NCI-H1092 (cell line): ENCODE measurements at places on chromosomes 7 and 10.

DNA sequence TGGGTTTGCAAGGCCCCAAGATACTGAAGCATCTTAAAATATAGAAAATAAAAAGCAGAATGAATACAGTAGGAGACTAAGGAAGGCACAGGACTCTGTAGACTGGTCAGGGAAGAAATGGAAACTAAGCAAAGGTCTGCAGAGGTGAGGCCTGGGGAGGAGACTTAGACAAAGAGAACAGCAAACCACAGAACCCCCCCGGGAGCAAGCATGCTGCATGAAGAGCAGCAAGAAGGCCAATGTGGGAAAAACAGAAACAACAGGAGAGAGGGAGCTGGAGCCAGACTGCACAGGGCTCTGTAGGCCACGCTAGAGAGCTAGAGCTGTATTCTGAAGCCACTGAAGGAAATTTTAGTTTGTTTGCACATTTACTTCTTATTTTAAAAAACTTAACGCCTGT lies 45.7 kb upstream of the ARID5B start:
- no peak for DNase-seq

- no peak for DNase-seq
Observed at GRCh38 chr10:97711640-97712572, 1.6 kb upstream of the MARVELD1 start.

DNA sequence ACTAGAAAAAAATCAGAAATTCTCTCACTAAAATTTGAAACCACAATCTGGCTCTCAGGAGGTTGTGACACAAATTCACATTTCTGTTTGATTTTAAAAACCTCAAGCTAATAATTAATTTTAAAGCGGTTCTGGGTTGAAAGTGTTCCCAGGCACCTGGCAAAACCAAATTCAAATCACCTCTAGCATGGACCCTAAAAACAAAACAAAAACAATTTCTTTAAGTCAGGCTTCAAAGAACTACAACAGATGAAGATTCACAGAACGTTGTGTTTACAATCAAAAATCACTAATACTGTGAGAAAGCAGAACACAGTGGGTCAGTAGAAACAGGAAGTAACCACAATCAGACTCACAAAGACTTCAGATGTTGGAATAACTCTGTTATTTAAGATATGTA lies 7.2 kb upstream of the RELN start:
- no peak for DNase-seq

DNA sequence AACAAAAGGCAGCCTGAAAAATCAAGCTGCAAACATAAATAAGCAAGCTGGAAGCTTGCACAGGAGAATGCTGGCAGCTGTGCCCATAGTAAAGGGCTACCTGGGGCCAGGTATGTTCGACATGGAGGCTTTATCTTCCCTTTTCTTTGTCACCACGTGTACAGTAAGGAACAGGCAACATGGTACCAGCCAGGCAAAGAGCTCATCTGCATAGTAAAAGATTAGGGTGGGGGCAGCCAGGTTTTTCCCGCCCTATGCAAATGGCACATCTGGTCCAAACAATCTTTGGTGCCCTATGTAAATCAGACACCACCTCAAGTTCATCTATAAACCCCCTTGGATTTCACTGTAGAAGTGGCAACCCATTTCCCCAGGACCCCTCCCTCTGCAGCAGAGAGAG lies 625.1 kb downstream of the TYW1 start:
- no peak for DNase-seq

- DNase-seq = no peak
Observed at GRCh38 chr7:80496586-80496985, 15.3 kb downstream of the GNAT3 start.

DNA sequence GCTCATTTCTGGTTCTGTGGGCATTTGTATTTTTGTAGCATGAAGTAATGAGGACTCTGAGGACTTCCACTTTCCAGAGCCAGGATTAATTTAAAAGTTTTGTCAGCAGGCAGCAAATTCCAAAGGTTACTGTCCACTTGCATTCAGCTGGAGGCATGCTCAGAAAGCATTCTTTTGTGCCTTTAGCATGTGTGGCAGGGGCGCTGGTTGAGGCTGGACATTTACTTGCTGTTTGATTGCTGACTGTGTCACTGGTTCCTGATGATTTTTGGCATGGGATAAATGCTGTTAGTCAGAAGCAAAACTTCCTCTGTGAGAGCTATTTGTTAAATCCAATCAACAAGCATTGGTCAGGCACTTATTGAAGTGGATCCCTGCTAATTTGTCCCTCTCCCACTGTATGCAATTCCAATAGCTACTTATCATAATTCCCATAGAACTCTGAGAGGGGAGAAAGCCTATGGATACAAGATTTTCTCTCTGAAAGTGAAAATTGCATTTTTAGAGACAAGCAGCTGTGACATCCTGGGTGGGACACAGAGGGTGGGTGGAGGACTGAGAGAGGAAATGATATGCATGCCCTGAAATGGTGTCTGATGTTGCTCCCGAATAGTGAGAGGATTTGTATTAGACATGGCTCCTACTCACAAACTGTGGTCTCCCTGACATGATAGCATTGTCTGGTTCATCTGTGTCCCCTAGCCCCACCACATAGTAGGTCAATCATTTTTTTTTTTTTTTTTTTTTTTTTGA lies 161.2 kb upstream of the WDR11 start:
- DNase-seq = no peak

DNA sequence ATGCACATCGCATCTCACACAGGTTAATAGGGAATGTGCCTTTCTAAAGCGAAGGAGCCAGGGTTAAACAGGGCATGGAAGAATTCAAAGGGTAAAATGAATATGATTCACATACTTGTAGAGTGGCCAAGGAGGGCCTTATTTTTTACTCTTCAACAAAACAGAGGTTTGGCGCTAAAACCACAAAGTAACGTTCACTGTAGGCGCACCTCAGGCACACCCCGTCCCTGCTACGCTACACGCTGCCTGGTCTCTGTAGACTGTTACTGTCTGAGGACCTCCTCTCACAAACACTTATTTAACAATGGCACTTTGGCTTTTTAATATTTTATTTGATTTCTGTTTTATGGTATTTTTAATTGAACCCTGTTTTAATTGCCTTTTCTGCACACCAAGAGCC lies 462.1 kb upstream of the GALNT17 start:
- DNase-seq = no peak

DNA sequence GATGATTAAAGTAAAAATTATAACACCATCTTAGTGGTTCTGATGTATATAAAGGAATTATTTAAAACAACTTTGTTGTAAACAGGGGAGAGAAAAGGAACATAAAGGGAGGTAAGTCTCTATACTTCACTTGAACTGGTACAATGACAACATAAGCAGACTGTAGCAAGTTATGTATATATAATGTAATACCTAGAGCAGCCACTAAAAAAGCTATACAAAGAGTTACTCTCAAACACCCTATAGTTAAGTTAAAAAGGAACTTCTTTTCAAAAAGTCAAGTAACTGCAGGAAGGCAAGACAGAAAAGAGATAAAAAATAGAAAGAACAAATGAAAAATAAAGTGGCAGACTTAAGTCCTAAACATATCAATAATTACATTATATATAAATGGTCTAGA lies 82.3 kb downstream of the ZNF503 start:
- DNase-seq = no peak

DNA sequence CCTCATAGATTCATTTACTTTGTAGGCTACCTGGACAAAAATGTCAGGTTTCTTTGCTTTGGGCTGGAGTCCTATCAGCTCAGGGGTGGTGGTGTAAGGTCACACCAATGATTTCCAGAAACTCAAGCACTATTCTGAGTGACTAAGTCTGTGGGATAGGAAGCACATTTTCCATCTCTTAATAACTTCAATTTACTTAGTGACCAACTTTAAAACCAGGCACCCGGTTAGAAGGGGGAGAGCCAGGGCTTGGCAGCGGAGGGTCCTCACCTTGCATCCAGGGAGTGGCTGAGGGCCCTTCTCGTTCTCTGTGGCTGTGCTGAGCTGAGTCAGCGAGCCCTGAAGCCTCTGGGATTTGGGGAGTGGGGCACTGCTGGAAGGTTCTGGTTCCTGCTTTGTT lies 6.7 kb downstream of the CHST3 start:
- no peak for DNase-seq

- no peak for DNase-seq
Observed at GRCh38 chr7:66246554-66247171, 41.5 kb downstream of the TPST1 start.

GRCh38 chr7:85018498-85018897 lies 168.4 kb downstream of the SEMA3D start:
- no peak for DNase-seq

GRCh38 chr7:37201003-37201875 lies 247.4 kb downstream of the ELMO1 start:
- DNase-seq = peak; percentile 71

- no peak for DNase-seq
Observed at GRCh38 chr7:30090111-30090510, 44.7 kb upstream of the MTURN start.

- no peak for DNase-seq
Observed at GRCh38 chr10:62016623-62017490, 115.4 kb downstream of the ARID5B start.

- DNase-seq = no peak
Observed at GRCh38 chr7:139583826-139584553, 60.5 kb downstream of the CLEC2L start.

DNA sequence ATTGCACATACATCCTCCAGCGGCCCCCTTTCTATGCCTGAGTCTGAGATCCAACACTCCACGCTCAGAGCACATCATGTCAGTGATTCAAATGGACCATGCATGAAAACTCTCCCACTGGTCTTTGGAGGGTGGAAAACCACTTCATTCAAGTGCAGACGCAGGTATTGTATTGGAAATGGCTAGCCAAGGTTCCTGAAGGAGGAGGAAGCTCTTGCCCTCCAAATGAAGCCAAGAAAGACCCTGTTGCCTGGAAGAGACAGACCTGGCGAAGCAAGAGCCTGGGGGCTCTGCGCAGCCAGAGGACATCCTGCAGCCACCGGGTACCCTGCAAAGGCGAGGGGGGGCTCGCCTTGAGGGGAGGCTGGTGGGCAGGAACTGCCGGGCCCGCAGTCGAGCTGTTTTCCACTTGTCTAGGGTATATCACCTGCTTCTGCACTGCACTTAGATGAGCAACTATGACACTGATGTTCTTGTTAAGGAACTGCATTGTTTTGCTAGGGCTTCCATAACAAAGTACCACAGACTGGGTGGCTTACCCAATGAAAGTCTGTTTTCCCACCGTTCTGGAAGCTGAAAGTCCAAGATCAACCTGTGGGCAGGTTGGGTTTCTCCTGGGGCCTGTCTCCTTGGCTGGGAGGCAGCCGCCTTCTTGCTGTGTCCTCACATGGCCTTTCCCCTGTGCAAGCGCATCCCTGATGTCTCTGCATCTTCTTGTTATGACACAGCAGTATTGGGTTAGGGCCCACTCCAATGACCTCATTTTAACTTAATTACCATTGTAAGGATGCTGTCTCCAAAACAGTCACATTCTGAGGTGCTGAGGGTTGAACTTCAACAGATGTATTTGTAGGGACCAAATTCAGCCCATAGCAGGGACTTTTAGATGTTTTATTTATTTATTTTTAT lies 233.4 kb downstream of the ARHGAP12 start:
- DNase-seq = no peak

DNA sequence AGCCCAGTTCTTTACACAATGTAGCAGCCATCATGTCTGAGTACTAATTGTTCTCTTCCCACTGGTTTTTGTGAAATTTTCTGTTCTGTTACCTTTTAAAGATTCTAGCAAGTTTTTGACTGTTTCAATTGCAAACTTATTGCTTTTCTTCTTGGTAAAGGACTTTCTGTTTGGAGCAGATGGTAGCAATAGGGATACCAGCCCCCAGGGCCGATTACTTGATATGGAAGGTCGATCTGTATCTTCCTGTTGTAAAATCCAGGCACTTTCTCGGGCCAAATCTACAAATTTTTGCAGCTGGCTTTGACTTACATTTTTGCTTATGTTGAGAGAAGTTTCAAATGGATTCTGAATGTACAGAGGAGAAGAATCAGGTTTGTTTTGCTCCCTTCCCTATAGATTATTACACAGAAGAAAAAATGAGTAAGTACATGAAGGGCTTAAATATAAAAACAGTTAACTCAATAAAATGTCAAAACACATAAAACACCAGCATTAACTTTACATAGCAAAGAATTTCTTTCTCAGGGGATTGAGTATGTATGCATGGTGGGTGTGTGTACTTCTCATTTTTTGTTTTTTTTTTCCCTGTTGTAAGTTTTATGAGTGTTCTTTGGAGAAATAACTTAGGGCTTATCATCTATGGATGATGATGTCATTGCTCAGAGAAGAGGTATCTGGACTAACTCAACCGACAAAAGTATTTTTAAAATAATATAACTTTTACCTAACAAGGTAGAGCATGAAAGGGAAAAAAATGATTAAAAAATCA lies 35.3 kb downstream of the MTPAP start:
- DNase-seq = no peak

GRCh38 chr10:132434405-132435005 lies 37.5 kb downstream of the PWWP2B start:
- no peak for DNase-seq

DNA sequence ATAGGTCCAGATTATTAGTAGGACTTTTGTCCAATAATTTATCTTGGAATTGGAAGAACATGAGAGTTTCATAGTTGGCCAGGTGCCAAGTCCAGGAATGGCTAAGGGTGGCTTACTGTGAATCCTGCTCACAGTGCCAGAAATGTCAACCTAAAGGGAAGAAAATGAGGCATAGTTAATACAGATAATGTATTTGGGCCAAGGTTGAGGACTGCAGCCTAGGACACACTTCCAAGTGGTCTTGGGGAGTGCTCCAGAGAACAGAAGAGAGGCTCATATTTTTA lies 78.2 kb downstream of the MAPK8 start:
- DNase-seq = no peak

- DNase-seq = no peak
Observed at GRCh38 chr10:77820349-77820748, 106.2 kb downstream of the DLG5 start.

DNA sequence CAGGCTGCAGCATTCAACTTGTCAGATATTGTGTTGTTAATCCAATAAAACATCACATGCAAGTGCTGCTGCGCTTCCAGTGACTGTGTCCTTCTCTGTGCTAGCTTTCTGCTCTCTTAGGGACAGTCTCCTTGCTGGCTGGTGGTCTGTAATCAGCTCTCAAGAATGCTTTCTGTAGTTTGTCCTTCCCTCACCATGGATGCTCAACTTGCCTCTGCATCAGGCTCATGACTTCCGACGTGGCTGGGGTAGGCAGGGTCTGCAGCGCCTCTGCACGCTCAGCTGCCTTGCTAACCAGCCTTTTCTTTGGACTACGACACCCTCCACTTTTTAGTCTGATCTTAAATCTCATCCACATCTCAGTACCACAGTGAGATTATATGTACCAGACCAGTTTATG lies 58.3 kb downstream of the MMRN2 start:
- no peak for DNase-seq

GRCh38 chr7:64618785-64619456 lies 47.0 kb upstream of the ZNF107 start:
- peak; percentile 46 for DNase-seq

DNA sequence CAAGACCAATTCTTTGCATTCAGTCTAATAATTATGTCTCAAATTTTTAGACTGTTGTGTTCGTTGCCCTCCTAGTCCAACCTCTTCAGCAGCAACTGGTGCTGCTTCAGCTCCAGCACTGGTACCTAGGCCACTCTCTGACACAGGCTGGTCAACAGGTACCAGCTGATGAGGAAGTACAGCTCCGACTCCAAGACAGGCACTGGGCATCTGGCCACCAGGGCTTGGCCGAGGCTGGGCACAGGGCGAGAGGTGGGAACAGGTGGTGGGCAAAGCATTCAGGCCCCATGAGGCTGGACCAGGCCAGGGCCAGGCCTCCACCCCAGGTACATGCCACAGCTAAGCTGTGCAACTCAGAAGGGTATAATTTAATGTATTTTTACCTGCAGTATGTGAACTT lies 151.5 kb upstream of the AGR3 start:
- no peak for DNase-seq
